ENCODE measurements at places on chromosomes 16 and 17.

DNA sequence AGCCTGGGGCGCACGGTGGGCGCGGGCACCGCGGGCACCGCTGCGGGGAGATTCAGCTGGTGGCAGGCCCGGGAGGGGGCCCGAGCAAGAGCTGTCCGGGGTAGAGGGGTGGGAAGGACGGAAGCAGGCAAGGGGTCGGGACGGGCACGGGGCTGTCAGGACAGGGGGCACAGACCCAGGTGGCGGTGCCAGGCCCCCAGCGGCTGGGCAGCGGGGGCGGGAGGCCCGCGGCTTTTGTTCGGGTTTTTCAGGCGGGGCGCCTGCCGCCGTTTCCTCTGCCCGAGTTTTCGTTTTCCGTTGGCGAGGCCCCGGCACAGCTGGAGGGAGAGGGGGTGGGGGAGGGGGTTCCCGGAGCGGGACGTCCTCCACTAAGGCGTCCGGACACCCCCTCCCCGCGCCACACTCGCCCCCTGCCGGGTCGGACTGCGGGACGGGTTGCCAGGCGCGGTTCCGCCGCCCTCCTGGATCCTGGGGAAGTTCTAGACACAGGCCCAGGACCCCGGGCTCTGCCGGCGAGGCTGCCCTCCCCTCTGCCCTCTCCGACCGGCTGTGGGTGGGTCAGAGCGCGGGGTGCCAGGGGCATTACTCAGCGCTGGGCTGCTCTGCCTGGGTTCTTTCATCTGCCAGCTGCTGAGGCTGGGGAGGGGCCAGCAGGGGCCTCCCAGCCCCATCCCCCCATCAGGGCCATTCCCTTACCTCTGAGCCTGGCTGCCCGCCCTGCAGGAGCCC, 543 bp downstream of the ARHGAP23 start:
- peak; percentile 65 for DNase-seq

DNA sequence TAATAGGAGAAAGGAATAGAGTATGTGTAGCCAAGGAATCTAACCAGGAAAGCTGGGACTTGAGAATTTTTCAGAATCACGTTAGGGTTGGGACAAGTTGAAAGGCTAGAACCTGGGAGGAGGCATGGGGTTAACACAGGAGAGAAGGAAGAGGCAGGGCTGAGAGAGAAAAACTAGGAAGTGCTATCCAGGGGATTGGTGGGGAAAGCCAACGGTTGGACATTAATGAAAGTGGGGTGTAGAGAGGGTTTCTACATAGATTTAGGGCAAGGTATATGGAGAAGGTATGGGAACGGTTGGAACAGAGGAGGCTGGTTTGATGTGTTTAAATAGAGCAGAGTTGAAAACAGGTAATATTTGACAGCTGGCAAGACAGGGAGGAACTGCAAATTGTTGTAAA, 2.7 kb downstream of the SRRM2 start:
- DNase-seq: no peak

DNA sequence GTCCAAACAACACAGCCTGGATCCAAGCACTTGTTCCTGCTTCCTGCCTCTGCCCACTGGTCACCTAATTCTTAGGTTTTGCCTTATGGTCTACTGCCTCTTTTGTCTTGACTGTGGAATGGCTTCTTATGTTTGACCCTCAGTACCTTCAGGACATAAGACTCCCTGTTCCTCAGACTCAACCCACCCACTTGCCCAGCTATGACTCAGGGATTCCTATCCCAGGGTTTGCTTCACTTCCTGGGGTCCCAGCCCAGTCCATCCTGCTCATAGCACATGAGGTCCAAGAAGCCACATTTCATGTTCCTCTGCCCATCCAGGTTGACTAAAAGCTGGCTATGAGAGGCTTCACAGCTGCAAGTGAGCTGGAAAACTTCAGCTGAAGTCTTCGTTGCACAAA, 320.9 kb upstream of the CDH5 start:
- peak; percentile 18 for DNase-seq

DNA sequence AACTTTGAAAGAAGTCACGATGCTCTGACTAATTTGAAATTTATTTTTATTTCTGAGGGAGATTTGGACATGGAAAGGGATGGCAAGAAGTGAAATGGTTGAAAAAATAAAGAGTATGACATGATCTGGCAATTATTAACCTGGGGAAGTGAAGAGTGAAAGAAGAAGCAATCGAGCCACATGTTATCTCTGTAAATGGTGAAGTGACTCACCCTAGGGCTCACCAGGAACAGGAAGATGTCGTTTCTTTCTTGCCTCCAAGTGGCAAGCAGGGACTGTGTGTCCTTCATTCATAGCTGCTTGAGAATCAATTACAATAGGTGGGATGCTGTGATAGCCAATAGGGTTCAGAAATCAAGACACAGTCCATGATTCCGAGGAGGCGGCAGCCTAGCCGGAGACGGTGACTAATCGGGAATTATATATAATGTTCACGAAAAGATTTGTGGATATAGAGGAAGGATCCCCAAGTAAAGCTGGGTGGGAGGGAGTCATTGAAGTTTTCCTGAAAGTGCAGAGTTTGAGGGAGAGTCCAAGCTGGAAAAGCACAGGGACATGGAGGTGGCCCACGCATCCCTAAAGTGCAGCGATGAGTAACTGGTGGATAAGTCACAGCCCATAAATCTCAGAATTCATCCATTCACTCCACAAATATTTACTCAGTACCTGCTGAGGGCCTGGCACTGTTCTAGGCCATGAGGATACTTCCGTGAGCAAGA, 18.2 kb upstream of the KRT20 start:
- DNase-seq: peak; percentile 35

DNA sequence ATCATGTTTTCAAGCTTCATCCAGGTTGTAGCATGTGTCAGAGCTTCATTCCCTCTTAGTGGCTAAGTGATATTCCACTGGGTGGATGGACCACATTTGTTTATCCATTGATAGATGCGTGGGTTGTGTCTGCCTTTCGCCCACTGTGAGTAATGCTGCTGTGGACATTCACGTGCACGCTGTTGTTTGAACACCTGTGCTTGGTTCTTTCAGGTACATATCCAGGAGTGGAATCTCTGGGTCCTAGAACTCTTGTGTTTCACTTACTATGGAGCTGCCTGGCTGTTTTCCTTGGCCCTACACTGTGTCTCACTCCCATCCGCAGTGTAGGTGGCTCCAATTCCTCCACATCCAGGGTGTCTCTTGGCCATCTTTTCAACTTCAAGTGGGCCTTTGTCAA, 224.2 kb downstream of the C16orf95 start:
- no peak for DNase-seq

GRCh38 chr17:67746704-67747571, 29.2 kb downstream of the NOL11 start:
- no peak for DNase-seq

DNA sequence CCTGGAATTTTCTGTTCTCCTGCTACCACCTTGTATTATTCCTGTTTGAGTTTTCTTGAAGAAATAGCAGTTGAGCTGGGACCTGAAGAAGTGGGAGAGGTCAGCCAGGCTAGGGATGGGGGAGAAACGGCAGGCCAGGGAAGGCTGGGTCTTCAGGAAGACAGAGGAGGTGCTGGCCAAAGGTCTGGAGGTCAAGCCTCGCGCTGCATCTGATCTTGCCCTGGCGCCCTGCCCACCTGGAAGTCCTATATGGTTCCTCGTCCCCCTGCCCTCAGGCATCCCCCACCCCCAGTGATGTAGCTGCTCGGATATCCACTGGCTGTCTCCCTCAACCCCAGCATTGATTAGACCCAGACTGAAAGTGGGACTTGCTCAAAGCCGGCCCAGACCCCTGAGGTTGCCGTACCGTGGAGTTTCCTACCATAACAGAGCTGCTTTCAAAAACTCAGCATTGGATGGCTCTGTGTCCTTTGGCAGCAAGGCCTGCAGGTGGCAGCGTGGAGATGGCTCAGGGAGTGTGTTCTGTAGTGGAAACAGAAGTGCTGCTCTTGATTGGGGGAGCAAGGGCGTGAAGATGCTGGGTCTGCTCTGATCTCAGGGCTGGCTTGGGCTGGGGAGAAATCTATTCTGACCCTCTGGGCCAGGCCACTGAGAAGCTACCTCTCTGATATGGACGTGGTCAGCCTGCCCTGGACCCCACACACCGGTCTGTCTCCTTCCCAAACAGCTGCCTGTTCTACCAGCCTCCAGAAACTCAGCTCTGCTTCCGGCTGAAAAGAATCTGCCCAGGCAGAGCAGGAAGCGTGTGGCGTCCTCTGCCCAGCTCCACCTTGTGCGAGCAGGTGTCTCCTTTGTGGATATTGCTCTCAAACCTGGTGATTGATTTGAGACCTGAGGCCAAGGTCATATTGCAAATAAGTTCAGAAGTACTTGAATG, 107.0 kb upstream of the CACNG5 start:
- peak; percentile 34 for DNase-seq
